Stimulated activated naive CD8-positive, alpha-beta T cell treated with anti-CD3 and anti-CD28 coated beads, Interleukin-15, Interleukin-2, amounts not matched to agents 100 U/mL and 50 U/mL, for 24 hours (primary cell): ENCODE measurements at places on chromosomes 12 and 14.
A peak's percentile ranks its signal among the peaks of the same experiment; 100 is the strongest.

DNA sequence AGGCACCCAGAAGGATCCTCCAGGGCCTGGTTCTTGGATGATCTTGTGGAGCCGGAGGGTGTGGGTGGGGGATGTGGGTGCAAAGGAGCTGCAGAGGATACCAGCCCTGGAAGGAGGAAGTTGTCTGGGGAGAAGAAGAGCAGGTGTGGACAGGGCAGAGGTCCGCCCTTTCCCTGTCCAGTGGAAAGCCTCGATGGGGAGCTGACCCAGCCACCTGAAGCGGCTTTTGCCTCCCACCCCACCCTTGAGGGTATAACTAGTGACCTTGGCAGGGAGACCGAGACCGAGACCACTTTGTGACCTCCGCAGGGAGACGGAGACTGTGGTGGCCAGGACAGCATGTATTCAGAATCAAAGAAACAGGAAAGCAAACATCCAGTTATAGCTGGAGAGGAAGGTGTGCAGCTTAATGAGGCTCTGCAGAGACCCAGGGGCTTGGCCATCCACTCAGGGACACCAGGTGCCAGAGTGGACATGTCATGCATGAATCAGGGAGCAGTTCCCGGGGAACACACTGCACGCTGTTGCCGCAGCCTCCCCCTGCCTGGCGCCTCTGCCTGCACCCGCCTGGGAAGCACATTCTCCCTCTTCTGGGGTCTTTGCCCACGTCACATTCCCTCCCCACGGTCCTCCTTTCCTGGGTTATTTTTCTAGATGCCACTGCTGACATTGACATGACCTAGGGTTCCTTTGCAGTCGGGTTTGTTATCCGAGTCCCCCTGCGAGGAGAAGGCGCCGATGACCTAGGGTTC, 87.7 kb downstream of the ADGRD1 start:
- DNase-seq: no peak

GRCh38 chr12:62748941-62749468, 185.9 kb downstream of the PPM1H start:
- DNase-seq: no peak

DNA sequence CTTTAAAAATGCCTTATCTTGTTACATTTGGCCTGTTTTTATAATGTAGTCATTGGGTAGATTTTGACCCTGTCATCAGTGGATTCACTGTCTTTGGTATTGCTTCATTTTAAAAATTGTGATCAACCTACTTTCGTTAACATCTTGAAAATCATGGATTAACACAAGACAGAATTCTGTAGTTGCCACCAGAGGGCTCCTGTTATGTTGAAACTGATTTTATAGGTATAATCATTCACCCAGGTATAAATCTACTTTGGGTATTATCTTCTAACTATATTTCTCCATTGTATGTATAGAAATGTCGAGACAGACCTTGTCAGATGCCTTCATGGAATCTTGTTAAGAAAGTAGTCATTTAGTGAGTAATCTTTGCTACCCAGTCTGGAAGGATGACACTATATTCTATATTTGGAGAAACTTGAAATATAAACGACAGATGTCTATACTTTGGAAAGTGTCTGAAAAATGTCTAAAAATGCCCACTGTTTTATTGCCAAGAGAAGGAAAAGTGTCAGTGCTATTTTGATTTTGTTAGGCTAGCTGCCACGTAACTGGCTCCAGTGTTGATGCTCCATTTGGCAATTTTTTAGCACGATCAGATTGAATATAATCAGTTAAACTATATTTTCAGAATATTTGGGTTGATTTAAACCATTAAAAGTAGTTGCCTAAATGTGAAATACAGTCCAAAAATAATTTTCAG, 129.4 kb downstream of the PELI2 start:
- no peak for DNase-seq

DNA sequence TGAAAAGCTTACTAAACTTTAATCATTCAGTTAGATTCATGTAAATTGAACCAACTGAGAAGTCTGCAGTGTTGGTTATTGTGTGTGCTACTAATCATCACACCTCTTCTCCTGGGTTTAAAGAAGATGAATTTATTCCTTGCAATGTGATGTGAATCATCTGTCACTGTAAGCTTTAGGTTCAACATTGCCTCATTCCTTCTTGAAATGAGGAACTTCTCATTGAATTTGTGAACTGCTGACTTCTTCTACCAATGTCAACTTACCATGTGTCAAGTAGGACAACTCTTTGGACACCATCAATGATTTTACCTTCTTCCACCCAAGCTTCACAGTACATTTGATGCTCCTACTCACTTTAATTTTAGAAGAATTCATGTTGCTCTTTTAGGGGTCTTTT, 17.4 kb upstream of the PRB2 start:
- no peak for DNase-seq

DNA sequence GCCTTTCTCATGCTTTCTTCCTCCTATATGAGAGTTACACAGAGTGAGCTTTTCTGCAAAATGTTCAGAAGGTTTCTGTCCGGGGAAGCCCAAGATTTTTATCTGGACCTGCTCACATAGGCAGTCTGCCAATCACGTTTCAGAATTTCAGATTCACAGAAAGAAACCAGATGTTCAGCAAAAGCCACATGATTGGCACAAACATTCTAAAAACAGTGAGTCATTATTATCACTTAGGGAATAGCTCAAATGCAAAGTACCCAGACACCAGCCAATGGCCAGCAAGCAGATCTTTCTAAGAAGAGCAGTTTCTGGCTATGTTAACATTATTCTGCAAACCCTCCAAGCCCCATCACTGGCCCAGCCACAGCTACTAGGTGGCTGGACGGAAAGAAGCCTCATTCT, 1558.5 kb upstream of the TMEM132C start:
- DNase-seq: peak; percentile 3

DNA sequence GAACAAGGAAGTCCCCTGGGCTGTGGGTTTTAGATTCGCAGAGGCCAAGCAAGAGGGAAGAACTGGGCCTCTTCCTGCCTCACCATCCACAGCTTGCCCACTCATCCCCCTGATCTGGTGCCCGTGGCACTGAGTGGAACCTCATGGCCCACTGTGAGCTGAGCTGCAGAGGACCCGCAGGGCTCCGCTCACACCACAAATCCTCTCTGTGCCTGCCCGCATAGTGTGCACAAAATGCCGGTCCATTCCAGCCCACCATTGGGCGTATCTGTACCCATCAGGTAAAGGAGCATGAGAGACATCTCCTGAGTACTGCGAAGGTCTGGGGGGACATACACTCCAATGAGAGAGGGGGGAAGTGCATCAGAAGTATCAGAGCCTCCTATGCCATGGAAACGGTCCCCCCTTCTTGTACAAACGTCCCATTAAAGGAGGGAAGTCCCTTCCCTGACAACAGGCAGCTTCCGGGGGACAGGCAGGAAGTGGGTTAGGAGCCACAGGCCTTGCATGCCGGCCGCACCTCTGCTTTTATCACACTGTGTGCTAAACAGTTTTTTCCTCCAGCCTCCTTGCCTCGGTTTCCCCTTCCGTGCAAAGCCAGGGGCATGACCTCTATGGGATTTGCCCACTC, 309.4 kb upstream of the DIO3 start:
- DNase-seq: no peak

DNA sequence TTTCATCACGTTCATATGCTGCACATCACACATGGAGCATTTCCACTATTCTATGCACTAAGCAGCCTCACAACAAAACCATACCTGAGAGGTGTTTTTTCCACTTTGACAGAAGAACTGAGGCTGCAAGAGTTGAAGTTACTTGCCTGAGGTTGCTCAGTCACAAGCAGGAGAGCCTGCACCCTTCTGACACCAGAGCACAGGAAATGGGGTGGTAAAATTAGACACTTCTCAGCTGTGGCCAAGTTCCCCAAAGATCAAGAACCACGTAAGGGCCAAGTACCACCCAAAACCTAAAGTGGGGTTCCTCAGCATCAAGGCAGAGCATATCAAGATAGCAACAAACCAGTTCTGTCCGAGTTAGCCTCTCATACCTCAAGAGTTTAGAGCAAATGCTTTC, 185.8 kb downstream of the CAPZA3 start:
- DNase-seq: no peak

- no peak for DNase-seq
Measured at GRCh38 chr12:27009881-27010301, 4.3 kb downstream of the TM7SF3 start.

DNA sequence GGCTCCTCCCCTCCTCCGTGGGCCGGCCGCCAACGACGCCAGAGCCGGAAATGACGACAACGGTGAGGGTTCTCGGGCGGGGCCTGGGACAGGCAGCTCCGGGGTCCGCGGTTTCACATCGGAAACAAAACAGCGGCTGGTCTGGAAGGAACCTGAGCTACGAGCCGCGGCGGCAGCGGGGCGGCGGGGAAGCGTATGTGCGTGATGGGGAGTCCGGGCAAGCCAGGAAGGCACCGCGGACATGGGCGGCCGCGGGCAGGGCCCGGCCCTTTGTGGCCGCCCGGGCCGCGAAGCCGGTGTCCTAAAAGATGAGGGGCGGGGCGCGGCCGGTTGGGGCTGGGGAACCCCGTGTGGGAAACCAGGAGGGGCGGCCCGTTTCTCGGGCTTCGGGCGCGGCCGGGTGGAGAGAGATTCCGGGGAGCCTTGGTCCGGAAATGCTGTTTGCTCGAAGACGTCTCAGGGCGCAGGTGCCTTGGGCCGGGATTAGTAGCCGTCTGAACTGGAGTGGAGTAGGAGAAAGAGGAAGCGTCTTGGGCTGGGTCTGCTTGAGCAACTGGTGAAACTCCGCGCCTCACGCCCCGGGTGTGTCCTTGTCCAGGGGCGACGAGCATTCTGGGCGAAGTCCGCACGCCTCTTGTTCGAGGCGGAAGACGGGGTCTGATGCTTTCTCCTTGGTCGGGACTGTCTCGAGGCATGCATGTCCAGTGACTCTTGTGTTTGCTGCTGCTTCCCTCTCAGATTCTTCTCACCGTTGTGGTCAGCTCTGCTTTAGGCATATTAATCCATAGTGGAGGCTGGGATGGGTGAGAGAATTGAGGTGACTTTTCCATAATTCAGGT, at the start of gene PSEN1:
TSS of gene PSEN1 (plus strand) at position 121 of the 839 bp plus-strand sequence. CDS start 11,513 bp downstream, outside the sequence.
- peak; percentile 100 for DNase-seq

GRCh38 chr12:56046027-56046780, 4.5 kb downstream of the RPS26 start:
- DNase-seq: peak; percentile 15

GRCh38 chr14:76929927-76930326, 98.6 kb downstream of the IRF2BPL start:
- peak; percentile 50 for DNase-seq

GRCh38 chr12:113641426-113642030, 169.9 kb upstream of the LHX5 start:
- no peak for DNase-seq

- DNase-seq: no peak
Measured at GRCh38 chr12:4056910-4057845, 184.0 kb upstream of the PARP11 start.

GRCh38 chr12:6782850-6783566, 6.3 kb upstream of the CD4 start:
- no peak for DNase-seq

- DNase-seq: peak; percentile 76
Measured at GRCh38 chr12:57240066-57240921, 10.7 kb downstream of the STAC3 start.

DNA sequence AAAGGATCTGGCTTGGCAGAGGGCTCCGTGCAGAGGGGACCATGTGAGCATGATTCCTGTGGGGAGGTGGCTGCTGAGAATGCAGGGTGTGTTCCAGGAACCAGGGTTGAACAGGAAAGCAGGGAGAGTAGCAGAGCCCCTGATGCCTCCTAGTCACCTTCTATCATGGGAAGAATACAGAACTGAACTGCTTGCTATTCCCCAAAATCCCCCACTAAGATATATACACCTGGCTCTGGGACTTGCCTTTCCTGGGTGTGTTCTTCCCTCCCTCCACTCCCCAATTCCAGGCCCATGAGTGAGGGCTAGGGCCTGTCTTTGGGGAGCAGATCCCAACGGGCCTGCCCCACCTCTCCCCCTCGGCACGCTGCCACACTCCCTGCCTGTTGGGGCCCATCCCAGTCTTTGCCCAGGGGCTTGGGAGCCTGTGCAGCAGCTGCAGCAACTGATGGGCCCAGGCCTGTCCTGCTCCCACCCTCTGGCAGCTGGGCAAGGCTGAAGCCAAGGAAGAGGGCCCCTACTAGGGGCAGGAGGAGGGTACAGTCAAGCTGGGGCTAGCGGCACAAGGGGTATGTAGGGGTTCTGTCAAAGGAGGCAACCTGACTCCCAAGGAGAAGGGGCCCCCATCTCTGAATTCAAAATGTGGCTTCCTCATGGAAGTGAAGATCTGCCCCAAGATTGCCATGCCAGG, 3.2 kb downstream of the AJUBA start:
- DNase-seq: no peak

- peak; percentile 44 for DNase-seq
Measured at GRCh38 chr12:51392556-51393237, 1.5 kb upstream of the GALNT6 start.

GRCh38 chr14:25371068-25371467, 321.1 kb upstream of the STXBP6 start:
- no peak for DNase-seq

DNA sequence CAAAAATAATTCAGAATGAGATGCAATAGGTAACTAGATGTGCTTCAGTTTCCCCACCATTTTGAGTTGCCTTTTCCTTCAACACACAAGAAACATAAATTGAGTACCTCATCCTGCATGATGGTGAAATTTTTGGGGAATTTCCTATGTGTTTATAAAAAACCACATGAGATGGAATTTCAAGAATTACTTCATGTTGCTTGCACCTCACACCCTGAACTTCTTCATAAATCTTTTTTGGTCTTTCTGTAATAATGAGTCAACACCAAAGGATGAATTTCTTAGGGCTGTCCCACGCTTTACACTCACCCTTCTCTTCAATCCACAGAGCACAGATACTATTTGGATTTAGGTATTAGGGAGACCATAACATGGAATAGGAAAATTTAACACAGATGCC, 22.6 kb upstream of the LUM start:
- no peak for DNase-seq

GRCh38 chr14:56949828-56950227, 139.5 kb upstream of the OTX2 start:
- no peak for DNase-seq

DNA sequence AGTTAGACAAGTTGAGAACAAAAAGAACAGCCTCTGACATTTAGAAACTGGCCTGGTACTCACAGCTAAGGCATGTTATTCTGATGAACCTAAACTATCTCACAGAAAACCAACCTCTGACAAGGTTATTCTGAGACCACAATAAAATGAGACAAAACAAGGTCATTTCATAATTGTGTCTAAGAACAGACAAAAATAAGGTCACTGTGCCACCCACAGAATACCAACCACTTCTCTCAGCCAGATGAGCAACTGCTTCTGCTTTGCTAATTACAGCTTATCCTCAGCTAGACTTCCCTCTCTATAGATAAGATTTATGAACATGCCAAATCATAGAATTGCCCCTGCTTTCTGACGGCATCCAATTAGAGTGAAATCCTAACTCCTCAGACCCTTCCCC, 52.2 kb upstream of the CRACR2A start:
- no peak for DNase-seq

GRCh38 chr12:108335349-108336119, 3.6 kb downstream of the CMKLR1 start:
- no peak for DNase-seq
